Fibroblast of the conjunctiva (primary cell): ENCODE measurements at places on chromosomes 7 and 10.

DNA sequence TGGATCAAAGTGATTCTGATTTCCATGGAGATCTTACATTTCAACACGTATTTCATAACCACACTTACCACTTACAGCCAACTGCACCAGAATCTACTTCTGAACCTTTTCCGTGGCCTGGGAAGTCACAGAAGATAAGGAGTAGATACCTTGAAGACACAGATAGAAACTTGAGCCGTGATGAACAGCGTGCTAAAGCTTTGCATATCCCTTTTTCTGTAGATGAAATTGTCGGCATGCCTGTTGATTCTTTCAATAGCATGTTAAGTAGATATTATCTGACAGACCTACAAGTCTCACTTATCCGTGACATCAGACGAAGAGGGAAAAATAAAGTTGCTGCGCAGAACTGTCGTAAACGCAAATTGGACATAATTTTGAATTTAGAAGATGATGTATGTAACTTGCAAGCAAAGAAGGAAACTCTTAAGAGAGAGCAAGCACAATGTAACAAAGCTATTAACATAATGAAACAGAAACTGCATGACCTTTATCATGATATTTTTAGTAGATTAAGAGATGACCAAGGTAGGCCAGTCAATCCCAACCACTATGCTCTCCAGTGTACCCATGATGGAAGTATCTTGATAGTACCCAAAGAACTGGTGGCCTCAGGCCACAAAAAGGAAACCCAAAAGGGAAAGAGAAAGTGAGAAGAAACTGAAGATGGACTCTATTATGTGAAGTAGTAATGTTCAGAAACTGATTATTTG lies 15.3 kb downstream of the HNRNPA2B1 start:
- no peak for DNase-seq

DNA sequence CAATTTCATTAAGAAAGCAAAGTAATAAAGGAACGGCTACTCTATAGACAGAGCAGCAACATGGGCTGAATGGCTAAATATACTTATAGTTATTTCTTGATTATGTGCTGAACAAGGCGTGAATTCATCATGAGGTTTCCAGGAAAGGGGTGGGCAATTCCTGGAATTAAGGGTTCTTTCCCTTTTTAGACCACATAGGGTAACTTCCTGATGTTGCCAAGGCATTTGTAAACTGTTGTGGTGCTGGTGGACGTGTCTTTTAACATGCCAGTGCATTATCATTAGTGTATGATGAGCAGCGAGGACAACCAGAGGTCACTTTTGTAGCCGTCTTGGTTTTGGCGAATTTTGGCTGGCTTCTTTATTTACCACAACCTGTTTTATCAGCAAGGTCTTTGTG lies 28.5 kb upstream of the ZMYND11 start:
- DNase-seq = no peak

DNA sequence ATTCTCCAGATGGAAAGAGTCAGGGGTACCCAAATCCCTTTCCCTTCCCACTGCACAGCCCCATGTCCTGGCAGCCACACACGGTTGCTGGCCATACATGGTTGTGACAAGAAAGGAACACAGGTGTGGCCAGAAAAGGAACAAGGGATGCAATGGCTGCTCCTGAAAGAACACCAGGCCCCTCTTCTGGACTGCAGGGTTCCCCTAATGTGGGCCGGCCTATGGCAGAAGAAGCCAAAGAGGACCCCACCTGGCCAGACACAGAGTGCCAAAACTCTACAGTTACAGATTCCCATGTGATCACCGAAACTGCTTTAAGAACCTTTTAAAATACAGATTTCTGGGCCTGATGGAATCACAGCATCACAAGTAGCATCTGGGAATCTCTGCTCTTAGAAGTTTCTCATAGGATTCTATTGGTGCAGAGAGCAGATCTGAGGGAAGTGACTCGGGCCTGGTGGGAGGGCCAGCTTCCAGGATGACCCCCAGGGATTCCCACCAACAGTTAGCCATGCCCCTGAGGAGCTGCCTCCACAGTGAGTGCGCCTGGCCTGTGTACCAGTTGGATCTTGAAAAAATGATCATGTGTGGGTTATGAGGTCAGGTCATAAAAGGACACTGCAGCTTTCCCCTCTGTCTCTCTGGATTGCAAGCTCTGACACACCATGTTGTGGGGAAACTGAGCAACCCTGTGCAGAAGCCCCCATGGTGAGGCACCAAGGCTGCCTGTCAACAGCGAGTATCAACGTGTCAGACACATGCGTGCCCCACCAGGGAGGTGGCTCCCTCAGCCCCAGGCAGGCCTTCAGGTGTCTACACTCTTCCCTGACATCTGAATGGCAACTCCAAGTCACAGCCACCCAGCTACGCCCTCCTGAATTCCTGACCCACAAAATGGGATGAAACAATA lies 89.6 kb upstream of the LANCL2 start:
- no peak for DNase-seq

- no peak for DNase-seq
These were observed 5.5 kb upstream of the ADCY1 start for GRCh38 chr7:45568536-45569289.

DNA sequence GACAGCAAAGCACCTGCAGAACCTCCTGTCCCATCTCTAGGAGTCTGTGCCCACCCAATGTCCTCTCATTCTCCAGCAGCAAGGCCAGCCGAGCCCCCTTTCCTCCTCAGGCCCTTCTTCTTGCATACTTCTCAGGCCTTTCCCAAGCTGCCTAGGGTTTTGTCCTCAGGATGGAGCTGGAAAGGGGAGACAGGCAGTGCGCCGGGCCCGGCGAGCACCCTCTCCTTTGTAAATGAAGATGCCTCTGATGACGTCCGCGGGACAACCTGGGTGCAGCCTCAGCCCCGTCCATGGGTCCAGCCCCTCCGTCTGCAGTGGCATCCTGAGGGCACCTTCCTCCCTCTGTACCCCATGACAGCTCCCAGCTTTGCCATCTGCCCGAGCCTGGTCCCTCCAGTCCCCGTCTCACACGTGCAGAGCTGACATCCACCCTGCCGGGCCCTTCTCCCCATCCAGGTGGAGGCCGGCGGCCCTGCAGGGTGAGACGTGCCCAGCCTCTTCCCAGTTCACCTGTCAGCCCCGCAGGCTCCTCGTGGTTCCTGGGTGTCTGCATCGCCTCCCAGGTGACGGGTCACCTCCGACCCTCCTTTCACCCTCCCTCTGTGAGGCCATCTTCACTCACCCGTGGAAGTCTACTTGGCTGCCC lies 36.4 kb downstream of the JAKMIP3 start:
- no peak for DNase-seq

DNA sequence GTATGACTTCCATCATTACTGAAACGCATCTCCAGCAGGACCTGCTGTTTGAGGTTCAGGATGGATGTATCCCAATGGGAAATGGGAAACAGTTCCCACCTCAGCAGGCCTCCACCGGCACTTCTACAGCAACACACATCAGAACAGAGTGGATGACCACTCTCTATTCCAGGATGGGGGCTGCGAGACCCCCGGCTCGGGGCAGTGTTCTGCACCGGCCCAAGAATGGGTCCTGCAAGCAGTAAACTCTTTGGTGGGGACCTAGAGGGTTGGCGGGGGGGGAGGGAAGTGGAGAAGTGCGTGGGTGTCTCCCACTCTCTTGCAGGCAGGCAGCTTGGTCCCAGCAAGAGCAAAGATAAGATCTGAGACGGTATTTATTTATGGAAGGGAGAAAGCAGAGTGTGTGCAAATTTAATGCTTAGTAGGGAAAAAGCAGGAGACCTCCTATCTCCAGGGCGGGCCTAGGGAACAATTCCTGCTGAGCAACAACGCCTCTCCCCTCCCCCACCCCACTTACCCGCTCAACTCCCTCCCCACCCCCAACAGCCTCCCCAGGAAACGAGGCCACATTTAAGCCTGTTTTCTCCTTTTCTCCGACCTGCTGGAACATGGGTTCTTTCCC lies 4.0 kb downstream of the SFMBT2 start:
- DNase-seq = no peak

- peak; percentile 39 for DNase-seq
These were observed 305.5 kb downstream of the C7orf25 start for GRCh38 chr7:42606193-42606905.

GRCh38 chr10:131833013-131833412 lies 67.8 kb upstream of the PPP2R2D start:
- no peak for DNase-seq

DNA sequence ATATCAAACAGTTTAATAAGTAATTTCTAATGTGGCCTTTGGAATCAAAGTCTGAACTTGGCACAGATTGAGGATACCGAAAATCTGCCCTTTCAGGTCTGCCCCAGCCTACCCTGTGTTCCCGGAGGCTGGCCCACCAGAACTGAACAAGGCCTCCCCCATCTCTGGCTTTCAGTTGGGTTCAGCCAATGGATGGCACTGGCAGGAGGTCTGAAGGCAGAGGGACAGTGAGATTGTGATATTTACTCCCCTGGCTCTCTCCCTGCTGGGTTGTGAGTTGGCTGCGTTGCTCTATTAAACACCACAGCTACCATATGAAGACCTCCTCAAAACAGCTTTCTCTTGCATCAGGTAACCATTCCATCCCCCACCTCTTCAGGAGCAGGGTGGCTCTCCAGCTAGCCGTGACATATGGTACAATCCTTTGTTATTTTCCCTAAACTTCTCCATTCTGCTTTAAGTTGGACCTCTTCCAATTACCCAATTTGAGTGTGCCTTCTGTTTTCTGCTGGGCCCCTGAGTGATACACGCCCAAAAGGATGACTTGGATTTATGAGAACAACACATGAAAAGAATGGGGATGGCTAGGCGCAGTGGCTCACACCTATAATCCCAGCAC lies 28.1 kb downstream of the DNMBP start:
- DNase-seq = no peak

- no peak for DNase-seq
These were observed 456.8 kb downstream of the SORCS1 start for GRCh38 chr10:106707657-106708056.

DNA sequence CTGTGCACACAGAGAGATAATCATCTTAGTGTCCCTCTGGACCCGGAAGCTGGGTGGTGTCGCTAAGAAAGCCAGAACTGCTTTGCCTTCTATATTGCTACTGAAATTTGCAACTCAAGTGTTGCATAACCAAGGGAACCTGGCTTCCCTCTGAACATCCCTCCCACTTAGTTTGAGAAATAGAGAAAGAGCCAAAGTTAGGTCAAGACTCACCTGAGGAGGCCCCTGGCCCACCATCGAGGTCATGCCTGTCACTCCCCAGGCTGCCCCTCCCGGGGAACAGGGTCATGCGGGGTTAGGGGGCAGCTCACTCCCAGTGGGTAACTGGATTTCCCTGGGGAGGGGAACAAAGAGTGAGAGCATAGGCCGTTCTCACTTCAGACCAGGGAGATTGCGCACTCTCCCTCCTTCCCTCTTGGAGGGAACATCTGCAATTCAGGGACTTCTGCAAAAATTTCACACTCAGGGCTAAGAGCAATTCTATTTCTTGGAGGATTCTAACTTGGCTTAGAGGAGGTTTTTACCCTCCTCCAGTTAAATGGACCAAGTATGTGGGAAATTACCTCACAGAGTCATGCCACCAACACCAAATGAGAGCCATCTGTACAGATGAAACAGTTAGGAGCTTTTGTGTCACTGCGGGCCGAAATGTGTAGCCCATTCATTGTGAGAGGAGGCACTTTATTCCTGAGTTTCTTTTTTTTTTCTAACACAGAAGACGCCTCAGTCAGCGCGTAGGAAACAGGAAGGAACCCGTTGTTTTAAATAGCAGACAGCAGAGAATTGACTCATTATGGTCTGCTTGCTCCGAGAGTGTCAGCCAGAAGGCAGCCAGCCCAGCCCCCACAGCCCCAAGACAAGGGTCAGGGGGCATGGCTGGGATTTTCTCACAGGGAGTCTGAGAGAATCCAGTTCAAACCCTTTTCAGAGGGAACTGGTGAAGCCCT lies 221.3 kb downstream of the ARHGAP12 start:
- DNase-seq = peak; percentile 8

DNA sequence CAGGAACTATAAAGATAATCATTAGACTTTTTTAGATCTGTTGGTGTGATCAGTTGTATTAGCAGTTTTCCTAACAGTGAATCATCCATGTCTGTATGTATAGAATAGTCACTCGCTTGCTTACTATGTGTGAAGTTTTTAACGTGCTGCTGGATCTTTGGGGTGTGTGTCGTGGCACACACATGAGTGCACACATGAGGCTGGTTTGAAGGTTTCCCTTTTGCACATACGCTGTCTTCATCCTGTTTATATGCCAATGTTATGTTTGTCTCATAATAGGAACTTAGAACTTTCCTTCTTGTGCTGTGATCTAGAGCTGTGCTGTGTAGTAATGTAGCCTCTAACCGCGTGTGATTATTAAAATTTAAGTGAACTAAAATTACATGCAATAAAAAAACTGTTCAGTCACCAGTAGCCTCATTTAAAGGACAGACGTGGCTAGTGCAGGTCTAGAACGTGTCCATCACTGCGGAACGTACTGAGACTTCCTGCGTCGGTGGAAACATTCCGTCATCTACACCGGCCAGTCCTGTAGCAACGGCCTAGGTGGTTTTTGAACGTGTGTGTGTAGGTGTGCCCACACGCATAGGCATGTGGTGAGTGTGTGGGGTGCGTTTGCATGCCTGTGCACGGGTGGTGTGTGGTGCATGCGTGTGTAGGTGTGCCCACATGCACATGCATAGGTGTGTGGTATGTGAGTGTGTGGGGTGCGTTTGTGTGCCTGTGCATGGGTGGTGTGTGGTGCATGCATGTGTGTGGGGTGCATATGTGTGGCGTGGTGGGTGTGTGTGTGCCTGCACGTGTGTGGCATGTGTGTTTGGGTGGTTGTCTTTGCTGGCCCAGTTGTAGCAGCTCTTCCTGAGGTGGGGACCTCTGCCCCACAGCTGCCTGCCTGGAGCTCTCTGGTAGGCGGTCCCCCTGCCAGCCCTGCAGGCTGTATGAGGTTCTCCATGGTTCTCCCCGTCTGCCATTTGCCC lies 56.6 kb downstream of the INPP5A start:
- no peak for DNase-seq

DNA sequence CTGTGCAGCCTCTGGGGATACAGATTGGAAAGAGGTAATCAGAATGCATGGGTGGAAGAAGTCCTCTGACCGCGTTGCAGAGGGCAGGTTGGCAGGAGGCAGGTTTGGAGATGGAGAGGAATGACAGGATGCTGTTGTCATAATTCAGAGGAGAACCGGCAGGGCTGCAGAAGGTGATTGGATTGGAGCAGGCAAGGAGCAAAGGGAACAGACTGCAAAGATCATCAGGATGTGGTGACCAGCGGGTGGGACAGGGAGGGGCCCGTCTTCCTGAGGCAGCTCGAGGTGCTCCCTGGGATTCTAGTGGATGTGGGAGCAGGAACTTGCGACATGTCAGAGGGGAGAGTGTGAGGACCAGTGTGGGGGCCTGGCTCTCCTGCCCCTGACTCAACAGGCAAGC lies 78.5 kb upstream of the PPIF start:
- no peak for DNase-seq

- DNase-seq = no peak
These were observed 76.6 kb downstream of the GPR37 start for GRCh38 chr7:124688991-124689390.

- DNase-seq = no peak
These were observed 361.4 kb downstream of the KIF20B start for GRCh38 chr10:90062786-90063185.

- DNase-seq = peak; percentile 72
These were observed 20.6 kb downstream of the RBM20 start for GRCh38 chr10:110664483-110665420.

GRCh38 chr10:21260066-21260465 lies 265.4 kb downstream of the SKIDA1 start:
- DNase-seq = no peak
